ENCODE measurements at places on chromosomes 7 and 10.

DNA sequence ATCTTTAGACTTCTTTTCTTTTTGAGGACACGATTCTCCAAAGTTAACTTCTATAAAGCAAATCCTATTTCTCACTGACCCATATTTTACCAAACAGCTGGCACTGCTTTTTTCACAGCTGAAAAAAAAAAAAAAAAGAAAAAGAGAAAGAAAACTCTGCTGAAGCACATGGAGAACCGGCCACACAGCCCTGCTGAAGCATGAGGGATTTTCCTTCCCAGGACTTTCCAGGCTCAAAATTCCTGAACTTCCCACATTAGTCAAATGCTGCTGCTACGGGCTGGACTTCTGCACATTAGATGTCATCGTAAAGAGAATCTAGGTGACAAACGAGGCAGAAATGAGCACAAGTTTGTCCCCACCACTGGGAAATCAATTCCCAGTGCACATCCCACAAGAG, 25.2 kb downstream of the HIPK2 start:
- DNase-seq, result no peak

- DNase-seq, result peak; percentile 78
Measured at GRCh38 chr10:68560186-68560942, at the start of gene TET1. Gene TET1, plus strand, starts transcription at chr10:68560337. Its CDS starts 12,002 bp downstream, at chr10:68572339.

DNA sequence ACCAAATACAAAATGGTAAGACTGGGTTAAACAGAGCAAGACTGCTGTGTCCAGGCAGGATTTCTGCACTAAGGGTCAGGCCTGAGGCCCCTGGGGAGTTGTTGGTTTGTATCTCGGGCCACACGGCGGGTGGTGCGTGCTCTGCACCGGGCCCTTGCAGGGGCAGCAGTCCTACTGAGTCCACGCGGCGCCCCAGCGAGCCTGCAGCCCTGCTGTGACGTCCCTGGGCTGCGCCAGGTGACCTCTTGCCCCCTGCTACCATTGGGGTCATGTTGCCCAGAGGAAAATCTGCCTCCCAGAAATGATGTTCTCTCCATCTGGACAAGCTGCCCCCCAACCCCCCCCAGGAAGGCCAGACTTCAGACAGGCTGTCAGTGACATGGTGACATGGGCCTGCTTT, 281.5 kb downstream of the CELF2 start:
- DNase-seq, result no peak

GRCh38 chr10:78505657-78506056, 472.0 kb downstream of the RPS24 start:
- peak; percentile 82 for DNase-seq

DNA sequence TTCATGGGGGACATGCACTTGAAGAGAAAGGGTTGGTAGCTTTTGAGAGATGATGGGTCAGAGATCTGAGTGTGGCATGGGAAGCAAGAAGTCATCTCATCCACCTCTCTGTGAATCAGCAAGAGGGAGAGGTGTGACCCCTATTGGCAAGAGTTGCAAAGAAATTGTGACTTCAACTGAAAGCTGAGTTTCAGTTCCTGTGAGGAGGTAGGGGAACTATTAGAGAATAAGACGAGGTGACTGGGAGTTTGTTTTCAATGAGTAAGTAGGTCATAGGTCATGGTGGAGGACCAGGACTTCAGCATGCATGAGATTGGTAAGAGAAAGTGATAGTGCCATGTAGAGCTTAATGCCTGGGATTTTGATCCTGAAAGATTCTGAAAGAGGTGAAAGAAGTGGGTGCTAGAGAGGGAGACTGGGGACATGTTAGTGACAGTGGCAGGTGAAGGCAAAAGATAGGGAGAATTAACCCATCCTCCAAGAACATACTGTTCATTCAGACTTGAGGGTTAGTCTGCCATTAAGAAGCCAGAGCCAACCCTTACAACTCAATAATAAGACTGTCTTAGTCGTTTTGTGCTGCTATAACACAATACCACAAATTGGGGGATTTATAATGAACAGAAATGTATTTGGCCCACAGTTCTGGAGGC, 75.5 kb upstream of the CAPZA2 start:
- DNase-seq, result peak; percentile 42

DNA sequence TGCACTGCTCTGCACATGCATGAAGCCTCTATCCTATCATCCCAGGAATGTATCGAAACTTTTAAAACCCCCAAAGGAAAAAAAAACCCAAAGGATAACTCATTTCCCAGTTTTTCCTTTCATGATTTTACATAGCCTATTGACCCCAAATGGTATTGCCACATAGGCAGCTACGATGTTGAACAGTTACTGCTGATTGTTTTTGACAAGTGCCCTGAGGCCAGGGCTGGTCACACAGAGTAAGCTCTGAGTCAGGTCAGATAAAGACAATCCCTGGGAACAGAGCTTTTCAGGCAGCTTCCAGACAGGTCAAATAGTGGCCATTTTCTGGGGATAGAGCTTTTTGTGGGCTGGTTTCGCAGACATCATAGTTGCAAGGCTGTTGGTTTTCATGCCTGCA, 52.1 kb downstream of the MYL10 start:
- DNase-seq, result no peak

DNA sequence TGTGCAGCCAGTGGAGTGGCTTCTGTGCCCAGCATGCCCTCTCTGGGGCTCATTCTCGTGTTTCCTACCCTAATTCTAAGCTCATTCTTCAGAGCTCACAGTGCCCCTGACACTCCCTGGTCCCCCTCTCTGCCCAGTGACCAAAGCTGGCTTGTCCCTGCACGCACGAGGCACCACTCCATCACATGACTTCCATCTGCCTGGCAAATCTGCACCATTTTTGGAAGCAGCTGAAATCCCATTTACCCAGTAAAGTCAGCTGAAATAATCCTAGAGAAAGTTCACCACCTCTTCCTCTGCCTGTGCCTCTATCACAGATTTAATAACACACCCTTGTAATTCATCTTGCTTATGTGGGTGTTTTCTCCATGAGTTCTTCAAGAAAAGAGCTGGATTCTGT, 616.9 kb downstream of the PTPRN2 start:
- no peak for DNase-seq

GRCh38 chr7:131692131-131692960, 135.9 kb upstream of the PODXL start:
- peak; percentile 49 for DNase-seq

GRCh38 chr7:140326116-140326928, 72.0 kb downstream of the SLC37A3 start:
- peak; percentile 57 for DNase-seq

GRCh38 chr7:88566162-88566729, 193.3 kb upstream of the ZNF804B start:
- DNase-seq, result no peak

GRCh38 chr10:36094096-36094495, 452.0 kb upstream of the FZD8 start:
- DNase-seq, result no peak

- no peak for DNase-seq
Measured at GRCh38 chr7:129989466-129989865, 36.7 kb upstream of the UBE2H start.

- DNase-seq, result peak; percentile 44
Measured at GRCh38 chr10:5888351-5888750, 1.3 kb downstream of the ANKRD16 start.

DNA sequence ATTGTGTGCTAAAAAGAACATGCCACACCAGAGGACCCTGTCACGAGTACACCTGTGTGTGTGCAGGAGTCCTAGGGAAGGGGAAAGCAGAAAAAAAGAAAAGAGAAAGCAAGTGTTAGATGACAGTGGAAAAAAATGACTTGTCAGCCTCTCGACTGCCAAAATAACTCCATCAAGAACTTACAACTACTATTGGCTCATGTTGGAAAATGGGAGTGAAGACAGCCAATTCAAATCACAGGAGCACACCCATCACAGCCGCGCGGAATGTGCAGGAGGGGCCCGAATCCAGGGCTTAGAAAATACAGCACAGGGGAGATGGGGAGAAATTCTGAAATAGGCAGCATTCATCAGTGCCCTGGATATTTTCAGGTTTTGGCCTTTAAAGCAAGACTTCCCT, 38.1 kb upstream of the FOXI2 start:
- DNase-seq, result no peak

DNA sequence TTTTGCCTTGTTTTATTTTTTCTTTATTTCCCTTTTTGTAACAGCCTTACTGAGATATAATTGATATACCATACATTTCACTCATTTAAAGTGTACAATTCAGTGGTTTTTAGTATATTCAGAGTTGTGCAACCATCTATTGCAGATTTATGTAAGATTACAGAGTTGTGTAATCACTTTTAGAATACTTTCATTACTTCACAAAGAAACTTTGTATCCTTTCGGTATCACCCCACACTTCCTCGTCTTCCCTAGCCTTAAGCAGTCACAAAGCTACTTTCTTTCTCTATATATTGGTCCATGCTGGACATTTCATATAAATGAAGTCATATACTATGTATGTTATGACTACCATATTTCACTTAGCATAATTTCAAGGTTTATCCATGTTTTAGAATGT, 74.6 kb downstream of the ATRNL1 start:
- no peak for DNase-seq

DNA sequence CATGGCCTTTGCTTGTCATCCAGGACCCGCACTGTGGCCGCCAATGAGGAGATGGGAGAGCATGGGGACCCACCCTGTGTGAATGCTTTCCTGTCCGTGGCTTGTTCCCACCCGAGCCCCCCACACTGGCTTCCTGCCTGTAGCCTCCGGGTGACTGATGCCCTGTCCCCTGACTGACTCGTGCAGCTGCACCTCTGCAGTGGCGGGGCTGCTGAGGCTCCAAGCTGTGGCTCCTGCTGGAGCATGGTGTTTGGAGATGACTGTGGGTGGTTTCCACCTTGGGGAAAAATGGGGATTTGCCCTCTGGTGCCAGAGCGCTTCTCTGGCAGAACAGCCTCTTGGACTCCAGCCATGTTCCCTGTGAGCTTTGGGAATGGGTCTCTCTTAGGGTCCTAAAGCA, 2.1 kb downstream of the CAMK1D start:
- DNase-seq, result no peak

- DNase-seq, result peak; percentile 10
Measured at GRCh38 chr7:117828825-117829224, 44.4 kb downstream of the CTTNBP2 start.

- peak; percentile 96 for DNase-seq
Measured at GRCh38 chr7:3436746-3437145, 135.7 kb downstream of the SDK1 start.

DNA sequence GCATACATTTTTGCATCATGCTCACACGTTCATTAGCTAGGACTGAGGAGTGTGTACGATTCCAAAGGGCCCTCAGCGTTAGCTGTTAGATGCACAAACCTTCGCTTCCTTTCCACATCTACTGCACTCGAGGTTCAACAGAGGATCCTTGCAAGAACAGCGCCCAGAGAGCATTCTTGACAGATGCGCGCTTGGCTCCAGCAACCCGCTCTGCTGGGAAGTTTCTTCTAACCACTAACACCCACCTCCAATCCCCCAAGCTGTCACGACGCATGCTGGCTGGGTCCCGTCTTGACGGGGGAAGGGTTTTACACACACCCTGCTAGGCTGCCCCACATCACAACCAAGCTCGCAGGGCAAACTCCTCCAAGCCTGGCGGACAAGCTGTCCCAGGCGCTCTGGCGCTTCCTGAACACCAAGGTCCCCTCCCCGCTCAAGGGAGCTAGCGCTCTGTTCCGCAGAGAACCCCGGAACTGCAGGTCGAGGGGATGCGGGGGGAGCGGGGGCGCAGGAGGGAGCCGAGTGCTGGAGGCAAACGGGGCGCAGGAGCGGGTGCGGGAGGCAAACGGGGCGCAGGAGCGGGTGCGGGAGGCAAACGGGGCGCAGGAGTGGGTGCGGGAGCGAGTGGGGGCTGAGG, 653 bp upstream of the ADRB1 start:
- peak; percentile 22 for DNase-seq

- no peak for DNase-seq
Measured at GRCh38 chr7:37493123-37493522, 44.5 kb upstream of the ELMO1 start.

DNA sequence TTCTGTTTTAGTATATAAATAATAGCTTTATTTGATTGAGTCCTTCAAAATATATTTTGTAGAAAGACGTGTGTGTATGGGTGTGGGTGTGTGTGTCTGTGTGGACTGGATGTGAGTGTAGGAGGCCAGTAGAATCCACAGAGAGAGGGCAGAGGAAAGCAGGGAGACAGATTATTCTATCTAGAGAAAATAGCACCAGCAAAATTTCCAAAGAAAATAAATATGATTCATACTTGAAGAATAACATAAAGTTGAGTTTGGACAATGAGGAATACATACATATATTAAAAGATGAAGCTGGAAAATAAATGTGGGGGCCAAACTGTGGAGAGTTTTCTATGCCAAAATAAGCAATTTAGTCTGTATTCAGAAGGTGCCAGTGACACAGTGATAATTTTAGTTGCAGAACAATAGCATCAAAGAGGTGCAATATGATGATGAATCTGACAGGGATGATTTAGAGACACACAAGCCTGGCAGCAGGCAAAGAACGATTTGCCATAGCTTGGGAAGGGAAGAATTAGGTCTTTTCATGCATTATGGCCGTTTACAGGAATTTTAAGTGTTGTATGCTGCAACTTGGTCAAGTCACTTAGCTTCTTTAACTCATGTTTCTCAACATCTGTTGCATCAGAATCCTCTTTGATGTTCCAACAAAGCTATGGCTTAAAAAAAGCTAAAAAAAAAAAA, 121.3 kb downstream of the SEMA3A start:
- DNase-seq, result peak; percentile 53

DNA sequence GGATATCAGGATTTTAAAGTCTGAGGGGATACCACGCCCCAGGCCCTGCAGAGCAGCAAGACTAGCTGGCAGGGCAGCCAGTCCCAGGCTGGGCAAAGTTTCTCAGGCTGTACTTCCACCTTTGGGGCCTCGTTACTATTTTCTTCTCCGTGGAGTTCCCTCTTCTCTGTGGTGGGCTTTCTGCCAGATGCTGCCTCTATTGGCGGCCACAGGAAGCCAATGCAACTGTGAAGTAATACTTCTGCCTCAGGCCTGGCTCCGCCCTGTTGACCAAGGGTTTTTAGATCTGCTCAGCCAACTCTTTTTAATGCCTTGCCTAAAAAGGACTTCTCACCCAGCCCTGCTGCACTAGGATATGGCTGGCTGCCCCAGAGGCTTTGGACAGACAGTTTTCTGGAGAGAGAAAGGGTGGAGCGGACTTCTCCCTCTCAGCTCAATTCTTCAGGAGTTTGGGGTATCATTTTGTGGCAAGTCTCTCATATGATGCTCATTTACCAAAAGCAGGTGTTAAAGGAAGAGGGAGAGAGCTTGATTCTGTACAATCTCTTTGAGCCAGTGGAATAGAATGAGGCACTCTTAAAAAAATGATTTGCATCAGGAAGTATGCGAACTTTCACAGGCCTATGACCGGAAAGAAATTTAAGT, 67.4 kb downstream of the HHEX start:
- peak; percentile 72 for DNase-seq

- DNase-seq, result no peak
Measured at GRCh38 chr7:148722340-148723165, 23.9 kb downstream of the CUL1 start.

GRCh38 chr7:125644109-125644508, 714.5 kb upstream of the POT1 start:
- DNase-seq, result no peak
